ENCODE measurements at places on chromosomes 2 and 18.
A peak's percentile ranks its signal among the peaks of the same experiment; 100 is the strongest.

GRCh38 chr2:223950448-223951347 lies 5.6 kb upstream of the WDFY1 start:
- DNase-seq: no peak

GRCh38 chr2:5706717-5707455 lies 14.7 kb downstream of the SOX11 start:
- no peak for DNase-seq

DNA sequence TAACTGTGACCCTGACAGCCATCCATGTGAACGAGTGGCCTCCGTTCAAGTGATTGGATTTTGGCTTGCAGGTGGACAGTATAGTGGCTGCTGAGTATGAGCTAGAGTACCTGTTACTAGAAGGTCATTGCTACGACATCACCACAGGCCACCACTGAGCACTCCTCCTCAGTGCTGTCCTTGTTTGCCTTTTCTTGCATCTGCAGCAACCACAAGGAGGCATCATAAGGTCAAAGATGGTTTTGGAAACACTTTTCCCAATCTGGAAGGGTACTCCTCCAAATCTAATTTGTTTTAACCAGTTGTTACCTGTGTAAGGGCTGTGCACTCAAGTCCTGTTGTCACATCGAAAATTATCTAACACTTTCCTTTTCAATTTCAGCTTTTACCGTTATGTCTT lies 81.2 kb downstream of the UGGT1 start:
- no peak for DNase-seq

GRCh38 chr2:71226096-71226964 lies 573 bp downstream of the PAIP2B start:
- DNase-seq: peak; percentile 73

GRCh38 chr18:76982038-76982437 lies 150.5 kb downstream of the MBP start:
- DNase-seq: no peak

GRCh38 chr2:134621939-134622705 lies 96.7 kb downstream of the TMEM163 start:
- DNase-seq: no peak

- no peak for DNase-seq
Measured at GRCh38 chr18:44652722-44653121, 28.0 kb upstream of the SETBP1 start.

DNA sequence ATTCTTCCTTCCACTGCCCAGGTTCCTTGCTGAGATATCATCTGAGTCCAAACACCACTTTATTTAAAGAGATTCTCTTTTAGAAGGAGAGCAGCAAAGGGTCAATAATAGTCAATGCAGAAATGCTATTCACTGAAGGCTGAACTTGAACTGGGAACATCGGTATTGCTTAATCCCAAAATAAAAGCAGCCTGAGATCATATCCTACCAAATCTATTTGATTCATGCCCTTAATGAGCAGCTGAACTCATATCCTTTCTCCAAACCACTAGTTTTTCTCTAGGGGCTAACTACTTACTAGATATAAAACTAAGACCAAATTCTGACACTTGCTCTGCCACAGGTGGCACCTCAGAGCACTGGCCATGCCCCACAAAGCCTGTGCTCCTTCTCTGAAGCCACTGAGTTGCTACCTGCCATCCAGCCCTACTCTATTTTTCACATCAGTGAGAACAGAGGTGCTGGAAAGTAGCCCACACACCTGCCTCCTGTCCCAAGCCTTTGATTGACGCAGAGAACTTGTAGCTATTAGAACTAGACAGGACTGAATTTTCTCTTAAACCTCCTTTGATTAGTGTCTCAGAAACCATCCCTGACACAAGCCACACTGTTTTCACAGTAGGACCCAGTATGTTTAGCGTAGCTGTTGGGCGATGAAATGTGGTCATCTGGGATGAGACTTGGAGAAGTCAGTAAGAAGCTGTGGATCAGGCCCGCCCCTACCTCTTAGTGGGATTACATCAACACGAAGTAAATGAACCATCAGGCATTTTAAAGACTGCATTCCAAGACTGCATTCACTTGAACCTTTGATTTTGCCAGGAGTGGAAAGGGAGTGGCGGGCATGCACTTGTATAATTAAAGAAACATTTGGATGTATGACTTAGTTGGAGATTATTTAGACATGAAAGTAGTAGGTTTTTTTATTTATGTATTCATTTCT lies 124.3 kb downstream of the RBMS1 start:
- no peak for DNase-seq

DNA sequence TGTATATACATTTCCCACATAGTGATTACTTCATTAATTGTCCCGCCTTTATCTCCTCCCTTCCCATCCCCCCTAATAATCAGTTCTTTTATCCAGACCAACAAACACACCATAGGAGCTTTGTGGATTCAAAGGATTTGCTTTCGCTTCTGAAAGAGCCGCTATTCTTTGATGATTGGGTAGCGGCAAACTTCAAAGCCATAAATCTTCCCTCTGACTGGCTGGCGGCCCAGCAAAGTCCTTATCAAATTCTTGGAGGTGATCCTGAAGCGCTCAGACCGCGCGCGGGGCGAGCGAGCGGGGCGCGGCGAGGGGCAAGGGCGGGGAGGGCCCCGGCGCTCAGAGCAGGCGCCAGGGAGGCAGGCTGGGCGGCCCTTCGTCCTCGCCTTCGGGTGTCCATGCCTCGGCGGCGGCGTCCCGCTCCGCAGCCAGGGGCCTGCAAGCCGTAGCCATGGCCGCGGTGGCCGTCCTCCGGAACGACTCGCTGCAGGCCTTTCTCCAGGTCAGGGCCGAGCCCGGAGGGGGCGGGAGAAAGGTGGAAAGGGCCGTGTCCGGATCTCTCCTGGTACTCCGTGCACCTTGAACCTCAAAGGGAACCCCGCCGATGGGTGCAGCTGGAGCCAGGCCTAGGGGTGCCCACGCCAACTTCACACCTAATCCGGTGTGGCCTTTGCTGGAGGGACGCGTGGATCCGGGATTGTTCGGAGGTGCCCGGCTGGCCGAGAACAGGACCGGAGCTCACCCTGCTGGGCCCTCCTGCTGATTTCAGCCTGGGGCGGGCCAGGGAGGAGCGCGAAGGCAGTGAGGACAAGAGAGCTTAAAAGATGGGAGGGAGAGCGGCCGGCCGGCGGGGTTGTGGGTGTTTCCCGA lies at the start of gene SP5:
TSS of gene SP5 (plus strand) at position 276 of the 870 bp plus-strand sequence. CDS start at position 452, 176 bp downstream.
- no peak for DNase-seq

GRCh38 chr2:234680688-234681619 lies 184.1 kb upstream of the ARL4C start:
- DNase-seq: no peak

All from NCI-H1105 treated with DMSO at 0.1 percent for 48 hours (cell line).